ENCODE measurements at places on chromosomes 6 and 20. TPM values are rescaled to one million over a fixed set of nuclear protein-coding genes. Genes with fewer than 3 reads are reported as not detected.
A peak's percentile ranks its signal among the peaks of the same experiment; 100 is the strongest.

GRCh38 chr6:80154160-80154559, 47.7 kb downstream of the BCKDHB start:
- DNase-seq: no peak

- DNase-seq: peak; percentile 75
Observed at GRCh38 chr20:63977739-63978276, 1.6 kb downstream of the SAMD10 start.

- DNase-seq: no peak
Observed at GRCh38 chr6:151431337-151431736, 20.6 kb downstream of the RMND1 start.

GRCh38 chr20:14717134-14717999, 380.0 kb upstream of the FLRT3 start:
- DNase-seq: no peak

- peak; percentile 6 for DNase-seq
Observed at GRCh38 chr6:135393289-135393688, 104.3 kb downstream of the AHI1 start.

- no peak for DNase-seq
Observed at GRCh38 chr6:63708631-63709030, 73.0 kb downstream of the PHF3 start.

APCDD1L gene
- total RNA-seq: 0.46 TPM

GRCh38 chr6:15642276-15642675, 20.6 kb downstream of the DTNBP1 start:
- DNase-seq: no peak

GRCh38 chr6:117444600-117444999, 18.9 kb upstream of the ROS1 start:
- DNase-seq: no peak

RNF182 gene
- total RNA-seq: 1.3 TPM

GRCh38 chr20:3223994-3224680, 14.8 kb downstream of the ITPA start:
- no peak for DNase-seq

- DNase-seq: no peak
Observed at GRCh38 chr20:64090165-64090564, 6.0 kb upstream of the LKAAEAR1 start.

GRCh38 chr6:78300885-78301284, 566.5 kb upstream of the IRAK1BP1 start:
- no peak for DNase-seq

TFAP2D gene
- total RNA-seq: not detected

CDH22 gene
- not detected for total RNA-seq

BNIP5 gene
- total RNA-seq: 0.12 TPM

GRCh38 chr6:149763866-149764265, 14.3 kb downstream of the PCMT1 start:
- DNase-seq: no peak

DNA sequence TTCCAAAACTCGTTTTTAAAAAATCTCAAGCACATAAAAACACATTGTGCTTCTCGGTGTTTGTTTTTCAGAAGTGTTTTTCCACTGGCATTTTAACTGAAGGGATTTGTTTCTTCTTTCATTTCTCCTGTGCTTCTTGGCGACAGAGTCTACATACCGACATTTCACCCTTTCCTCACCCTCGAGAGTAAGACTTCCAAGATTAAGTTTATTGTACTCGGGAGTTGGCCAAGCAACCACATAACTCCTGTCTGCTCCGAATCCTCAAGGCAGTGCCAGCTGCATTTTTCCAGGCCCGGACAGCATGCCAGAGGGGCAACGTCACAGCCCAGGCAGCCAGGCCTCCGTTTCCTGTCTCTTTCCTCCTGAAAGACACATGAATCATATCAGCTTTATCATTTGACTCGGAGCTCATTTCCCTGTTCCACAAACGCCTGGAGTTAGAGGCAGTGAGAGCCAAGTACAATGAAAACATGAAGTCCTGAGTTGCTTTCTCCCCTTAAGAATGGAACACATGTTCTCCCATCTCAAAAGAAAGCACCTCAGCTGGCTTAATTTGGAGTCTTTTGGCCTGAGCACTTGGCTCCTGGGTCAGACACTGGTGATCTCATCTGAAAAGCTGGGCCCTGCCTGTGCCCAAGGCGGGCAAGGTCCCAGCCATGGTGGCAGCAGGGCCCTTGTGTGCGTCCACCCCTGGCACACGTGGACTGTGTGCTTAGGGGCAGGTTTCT, 23.2 kb upstream of the FAM50B start:
- peak; percentile 99 for DNase-seq

DNA sequence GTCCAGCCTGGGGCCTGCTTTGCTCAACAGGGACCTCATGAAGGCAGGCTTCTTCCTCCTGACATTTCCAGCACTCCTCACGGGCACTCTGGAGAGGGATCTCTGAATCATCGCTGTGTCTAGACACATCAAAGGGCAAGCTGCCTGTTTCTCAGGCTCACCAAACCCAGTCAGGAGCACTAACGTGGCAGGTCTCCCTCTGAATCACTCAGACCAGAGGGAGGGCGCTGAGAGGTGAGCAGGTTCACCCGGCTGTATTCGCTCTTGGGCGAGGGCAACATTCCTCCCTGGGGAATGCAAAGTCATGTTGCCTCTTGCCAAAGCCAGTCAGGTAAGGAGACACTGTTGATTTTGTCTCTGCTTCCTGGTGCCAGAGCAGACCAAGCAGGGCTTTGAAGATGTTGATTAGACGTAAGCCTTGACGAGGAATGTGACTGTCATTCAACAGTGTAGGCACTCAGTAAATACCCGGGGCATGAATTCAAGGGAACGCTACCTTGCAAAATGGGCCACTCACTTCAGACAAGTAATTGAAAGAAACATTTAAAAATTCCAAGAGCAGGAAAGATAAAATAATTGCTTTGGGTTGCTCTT, 50.1 kb downstream of the CYP24A1 start:
- peak; percentile 75 for DNase-seq

- peak; percentile 28 for DNase-seq
Observed at GRCh38 chr6:1792989-1793388, 183.3 kb downstream of the FOXC1 start.

DNA sequence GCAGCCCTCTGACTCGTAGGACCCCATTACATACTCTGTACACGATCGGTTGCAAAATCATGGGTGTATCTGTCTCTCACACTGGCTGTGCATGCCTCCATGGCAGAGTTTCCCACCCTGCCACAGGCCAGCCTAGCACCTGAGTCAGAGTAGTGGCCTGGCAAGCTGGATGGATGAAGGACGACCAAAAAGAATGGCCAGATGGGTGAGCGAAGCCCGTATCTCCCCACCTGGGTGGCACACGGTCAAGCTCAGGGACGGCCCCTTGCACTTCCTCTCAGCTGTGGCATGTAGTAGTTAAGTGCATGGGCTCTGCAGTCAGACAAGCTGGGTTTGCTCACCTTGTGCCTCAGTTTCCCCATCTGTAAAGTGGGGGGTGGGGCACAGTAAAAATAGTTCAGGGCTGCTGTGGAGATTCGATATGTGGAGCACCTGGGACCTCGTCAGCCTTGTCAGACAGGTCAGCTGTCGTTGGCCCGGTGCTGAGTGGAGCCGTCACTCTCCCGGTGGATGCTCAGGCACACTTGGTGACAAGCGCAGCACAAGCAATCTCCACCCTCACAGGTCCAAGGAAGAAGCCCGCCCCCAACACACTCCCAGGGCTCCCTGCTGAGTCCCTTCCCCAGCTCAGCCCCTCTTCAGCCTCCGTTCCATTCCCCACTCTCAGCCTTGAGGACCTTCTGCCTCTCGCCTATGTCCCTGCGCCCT, 12.6 kb downstream of the CPNE5 start:
- DNase-seq: no peak

ERMARD gene
- 21.2 TPM for total RNA-seq

- DNase-seq: no peak
Observed at GRCh38 chr20:22070610-22071058, 365.2 kb downstream of the PAX1 start.

PRRT1 gene
- total RNA-seq: 0.78 TPM

GRCh38 chr20:1332749-1333300, 3.9 kb upstream of the SDCBP2 start:
- DNase-seq: no peak

GRCh38 chr20:46011631-46012482, 3.1 kb downstream of the MMP9 start:
- peak; percentile 50 for DNase-seq

DNA sequence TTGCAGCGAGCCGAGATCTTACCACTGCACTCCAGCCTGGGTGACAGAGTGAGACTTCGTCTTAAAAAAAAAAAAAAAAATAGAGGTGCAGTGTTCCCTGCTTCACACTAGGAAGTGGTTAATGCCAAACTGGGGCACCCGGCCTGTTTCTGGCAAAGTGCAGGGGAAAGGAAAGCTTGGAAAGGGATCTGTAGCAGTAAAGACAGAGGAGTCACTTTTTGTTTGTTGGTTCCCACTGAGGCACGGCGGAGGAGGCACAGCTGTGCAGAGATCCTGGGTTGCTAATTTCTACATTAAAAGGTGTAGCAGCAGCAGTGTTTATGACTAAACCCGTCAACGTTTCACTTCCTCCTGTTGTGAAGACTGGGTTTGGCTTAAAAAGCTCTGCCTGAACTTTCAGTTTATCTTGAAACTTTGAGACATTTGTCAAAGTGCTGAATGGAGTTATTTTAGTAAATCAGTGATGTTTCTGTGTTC, 125.6 kb downstream of the CARMIL1 start:
- no peak for DNase-seq

WFDC13 gene
- not detected for total RNA-seq

DNA sequence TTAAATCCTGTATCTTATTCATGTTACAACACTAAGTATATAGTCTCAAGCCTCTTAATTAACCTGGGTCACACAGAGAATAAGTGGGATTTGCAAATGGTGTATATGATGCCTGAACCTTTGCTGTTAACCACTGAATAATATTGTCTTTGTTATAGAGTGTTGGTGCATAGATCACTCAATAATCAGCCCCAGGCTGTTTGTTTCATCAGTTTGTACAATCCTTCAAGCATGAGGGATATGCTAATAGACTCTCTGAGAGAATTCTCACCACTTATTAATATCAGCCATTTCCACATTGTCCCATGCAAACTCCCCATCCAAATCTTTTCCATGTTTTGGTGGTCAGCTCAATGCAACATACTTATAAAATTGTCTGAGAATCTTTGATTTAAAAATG, 21.7 kb downstream of the OR2B6 start:
- DNase-seq: no peak

DNA sequence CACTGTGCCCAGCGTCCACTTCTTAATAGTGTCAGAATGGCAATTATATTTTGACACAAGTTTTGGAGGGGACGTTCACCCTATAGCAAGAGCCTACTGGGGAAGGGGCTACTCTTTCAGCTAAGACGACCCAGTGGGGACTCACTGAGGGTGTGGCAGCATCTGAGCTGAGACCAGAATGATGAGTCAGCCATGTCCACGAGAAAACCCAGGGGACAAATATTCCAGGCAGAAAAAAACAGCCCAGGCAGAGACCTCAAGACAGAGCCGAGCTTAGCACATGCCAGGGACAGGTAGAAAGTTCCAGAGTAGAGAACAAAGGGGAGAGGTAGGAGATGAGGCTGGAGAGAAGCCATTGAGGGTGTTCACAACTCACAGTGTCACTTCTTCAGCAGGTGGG, 11.2 kb downstream of the CNBD2 start:
- DNase-seq: no peak

DNA sequence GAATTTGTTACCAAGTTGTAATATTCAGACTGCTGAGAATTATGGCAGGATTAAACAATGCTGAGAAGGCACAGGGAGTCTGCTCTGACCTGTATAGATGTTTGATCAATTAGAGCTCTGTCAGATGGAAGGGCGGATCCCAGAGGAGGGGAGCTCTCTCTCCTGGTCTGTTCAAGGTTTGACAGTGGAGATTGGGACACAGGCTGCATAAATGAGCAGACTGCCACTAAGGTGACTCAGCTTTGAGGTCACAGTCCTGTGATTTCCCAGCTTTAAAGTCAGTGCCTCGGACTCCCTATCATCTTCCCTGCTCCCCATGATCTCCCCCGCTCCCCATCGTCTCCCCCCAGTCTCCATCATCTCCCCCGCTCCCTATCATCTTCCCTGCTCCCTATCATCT, 59.2 kb upstream of the SLC22A23 start:
- DNase-seq: no peak

- no peak for DNase-seq
Observed at GRCh38 chr6:2819978-2820377, 21.7 kb downstream of the SERPINB1 start.

ZNF311 gene
- total RNA-seq: 1.8 TPM

DNA sequence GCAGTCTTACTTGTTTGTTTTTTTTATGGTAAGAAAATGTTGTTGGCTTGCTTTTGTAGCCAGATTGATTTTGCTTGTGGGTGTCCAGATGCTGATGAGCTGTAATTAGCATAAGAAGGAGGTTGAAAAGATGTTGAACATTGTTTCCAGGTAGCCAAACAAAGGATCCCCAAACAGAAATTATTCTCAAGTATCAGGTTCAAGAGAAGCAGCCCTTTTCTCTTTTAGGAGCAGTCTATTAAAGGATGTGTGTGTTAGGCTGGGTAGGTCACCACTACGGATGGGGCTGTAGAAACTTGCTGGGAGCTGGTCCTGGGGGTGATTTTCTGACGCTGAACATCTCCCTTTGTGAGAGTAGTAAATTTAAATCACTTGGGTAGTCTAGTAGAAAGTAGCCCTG, 86.9 kb upstream of the VSTM2L start:
- DNase-seq: no peak

DNA sequence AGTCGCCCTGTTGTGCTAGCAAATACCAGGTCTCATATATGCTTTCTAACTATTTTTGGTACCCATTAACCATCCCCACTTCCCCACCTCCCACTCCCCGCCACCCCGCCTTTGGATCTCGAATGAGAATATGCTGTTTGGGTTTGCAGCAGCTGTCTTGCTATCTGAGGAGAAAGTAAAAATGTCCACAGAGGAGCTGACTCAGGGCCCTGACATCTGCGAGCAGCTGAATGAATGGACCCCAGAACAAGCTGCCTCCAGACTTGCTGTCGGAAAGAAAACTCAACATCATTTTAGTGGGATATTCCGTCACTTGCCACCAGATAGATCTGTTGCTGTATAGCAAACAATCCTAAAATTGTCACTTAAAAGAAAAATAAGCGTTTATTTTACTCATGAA, 103.7 kb downstream of the LINC00237 start:
- no peak for DNase-seq

DNA sequence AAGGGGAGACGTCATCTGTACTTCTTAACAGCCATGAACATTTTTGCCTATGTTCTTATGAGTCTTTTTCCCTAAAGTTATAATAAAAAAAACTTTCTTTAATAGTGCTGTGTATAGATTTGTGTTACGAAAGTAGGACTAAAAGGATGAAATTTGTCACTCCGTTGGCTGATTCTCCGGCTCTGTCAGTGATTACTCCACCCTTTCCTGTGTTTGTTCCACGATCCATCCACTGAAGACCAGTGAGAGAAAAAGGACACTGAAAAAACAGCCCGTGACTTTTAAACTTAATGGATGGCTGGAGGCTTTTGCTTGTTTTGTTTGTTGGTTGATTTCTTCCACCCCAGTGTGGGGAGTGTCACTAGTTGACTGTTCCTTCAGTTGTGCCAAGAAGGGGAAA, 232.0 kb upstream of the NOX3 start:
- no peak for DNase-seq

PACRG gene
- total RNA-seq: 0.83 TPM

DNA sequence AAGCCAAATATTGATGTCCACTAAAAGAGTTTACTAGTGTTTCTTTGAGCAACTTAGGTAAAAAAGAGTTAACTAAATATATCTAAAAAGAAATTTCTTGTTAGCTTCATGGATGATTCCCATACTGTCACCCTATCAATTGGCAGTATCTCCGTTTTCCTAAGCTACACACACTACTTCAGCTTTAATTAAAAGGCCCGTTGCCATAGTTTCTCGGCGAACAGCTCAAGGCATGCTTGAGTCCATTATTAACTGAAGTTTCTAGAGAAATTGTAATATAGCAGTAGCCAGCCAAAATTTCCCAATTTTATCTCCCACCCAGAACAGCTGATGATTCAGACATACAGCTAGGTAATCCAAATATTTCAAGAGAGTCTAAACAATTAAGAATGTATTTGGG, 20.0 kb upstream of the BEND6 start:
- no peak for DNase-seq

Measured in cardiac muscle cell (in vitro differentiated cells and primary cell).